ENCODE measurements at places on chromosomes 11 and 22. TPM values are rescaled to one million over a fixed set of nuclear protein-coding genes. Genes with fewer than 3 reads are reported as not detected.

E2F8 gene
- 6.6 TPM for total RNA-seq

SLC25A22 gene
- 5.4 TPM for total RNA-seq

DNA sequence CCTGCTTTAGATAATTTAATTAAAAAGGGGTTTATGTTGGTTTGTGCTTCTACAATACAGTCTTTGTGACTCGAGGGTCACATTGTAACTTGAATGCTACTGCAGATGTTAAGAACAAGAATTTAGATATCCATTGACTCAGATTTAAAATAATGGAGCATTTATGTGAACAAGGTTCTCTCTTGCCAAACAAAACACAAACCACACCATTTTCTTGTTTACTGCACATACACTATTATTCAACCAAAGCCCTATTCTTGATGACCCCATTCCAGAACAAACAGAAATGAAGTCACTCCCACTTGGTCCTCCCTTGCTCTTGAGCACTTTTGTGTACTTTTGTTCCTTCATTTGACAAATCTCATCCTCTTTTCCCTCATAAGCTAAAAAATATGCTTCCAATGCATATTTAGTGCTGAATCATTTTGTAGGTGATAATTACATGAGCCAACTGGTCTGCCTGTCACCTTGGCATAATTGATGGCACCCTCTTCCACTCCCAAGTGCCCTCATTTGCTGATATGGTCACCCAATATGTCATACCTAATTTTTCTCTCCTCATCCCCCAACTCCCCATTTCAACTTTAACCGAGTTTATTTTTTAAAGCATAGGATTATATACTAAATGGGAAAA, 2.8 kb downstream of the C11orf71 start:
- no peak for DNase-seq

OR52I2 gene
- not detected for total RNA-seq

TYR gene
- not detected for total RNA-seq

LSP1 gene
- total RNA-seq, result 13.0 TPM

GRCh38 chr11:9138612-9139579, 47.5 kb upstream of the SCUBE2 start:
- no peak for DNase-seq

GRCh38 chr11:78033040-78033439, 10.0 kb upstream of the KCTD14 start:
- DNase-seq, result no peak

TMEM179B gene
- total RNA-seq, result 33.9 TPM

MUC5AC gene
- not detected for total RNA-seq

GRCh38 chr11:26931248-26931631, 62.7 kb upstream of the FIBIN start:
- peak; percentile 54 for DNase-seq

GGT5 gene
- 10.1 TPM for total RNA-seq

DNA sequence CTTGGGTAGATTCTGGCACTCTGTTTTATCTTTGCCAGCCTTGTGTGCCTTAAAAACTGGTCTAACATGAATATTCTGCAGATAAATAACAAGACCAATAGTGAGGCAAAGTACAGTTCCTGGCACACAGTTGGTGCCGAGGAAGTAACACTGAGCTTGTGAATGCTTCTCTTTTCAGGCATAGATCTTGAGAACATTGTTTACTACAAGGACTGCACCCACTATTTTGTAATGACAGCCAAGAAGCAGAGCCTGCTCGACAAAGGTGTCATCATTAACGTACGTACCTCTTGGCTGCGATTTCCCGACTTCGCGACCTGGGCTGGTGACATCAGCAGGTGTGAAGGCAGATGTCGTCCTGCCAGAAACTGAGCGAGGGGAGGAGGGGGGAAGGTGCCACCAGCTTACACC, 105.7 kb downstream of the MICAL2 start:
- no peak for DNase-seq

DNA sequence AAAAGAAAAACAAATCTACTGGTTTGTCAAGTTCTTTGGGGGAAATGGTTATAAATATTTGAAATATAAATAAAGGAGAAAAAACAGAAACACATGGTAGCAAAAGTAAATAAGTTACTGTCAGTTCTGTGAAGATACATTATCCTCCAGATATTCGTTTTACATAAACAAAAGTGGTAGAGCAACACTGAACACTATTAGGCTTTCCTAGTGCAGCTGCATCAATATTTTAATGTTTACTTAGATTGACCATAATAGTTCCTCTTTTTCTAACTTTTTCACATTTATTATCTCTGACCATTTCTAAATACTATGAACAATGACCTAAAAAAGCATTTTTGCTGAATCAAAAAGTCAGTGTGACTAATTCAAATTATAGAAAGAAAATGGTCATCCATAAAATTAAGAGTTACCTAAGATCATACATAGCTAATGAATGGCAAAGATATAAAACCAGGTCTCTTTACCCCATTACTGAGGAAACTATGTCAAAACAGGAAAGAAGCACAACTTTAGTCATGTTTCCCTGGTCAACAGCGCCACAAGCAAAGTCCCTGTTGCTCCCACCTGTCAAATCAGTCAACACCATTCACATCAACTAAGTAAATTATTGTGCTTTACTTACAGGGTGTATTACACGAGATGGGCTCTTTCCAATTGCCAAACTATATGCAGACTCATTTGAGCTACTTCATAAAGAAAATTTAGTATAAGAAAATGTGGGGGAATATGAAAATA, 38.5 kb downstream of the SBF2 start:
- no peak for DNase-seq

CASP4 gene
- total RNA-seq, result 74.5 TPM

OR8A1 gene
- total RNA-seq, result not detected

GRCh38 chr22:33000342-33001280, 57.6 kb downstream of the SYN3 start:
- peak; percentile 54 for DNase-seq

- peak; percentile 59 for DNase-seq
Observed at GRCh38 chr22:43066134-43066533, 23.1 kb downstream of the TTLL1 start.

VSIG10L2 gene
- not detected for total RNA-seq

DNA sequence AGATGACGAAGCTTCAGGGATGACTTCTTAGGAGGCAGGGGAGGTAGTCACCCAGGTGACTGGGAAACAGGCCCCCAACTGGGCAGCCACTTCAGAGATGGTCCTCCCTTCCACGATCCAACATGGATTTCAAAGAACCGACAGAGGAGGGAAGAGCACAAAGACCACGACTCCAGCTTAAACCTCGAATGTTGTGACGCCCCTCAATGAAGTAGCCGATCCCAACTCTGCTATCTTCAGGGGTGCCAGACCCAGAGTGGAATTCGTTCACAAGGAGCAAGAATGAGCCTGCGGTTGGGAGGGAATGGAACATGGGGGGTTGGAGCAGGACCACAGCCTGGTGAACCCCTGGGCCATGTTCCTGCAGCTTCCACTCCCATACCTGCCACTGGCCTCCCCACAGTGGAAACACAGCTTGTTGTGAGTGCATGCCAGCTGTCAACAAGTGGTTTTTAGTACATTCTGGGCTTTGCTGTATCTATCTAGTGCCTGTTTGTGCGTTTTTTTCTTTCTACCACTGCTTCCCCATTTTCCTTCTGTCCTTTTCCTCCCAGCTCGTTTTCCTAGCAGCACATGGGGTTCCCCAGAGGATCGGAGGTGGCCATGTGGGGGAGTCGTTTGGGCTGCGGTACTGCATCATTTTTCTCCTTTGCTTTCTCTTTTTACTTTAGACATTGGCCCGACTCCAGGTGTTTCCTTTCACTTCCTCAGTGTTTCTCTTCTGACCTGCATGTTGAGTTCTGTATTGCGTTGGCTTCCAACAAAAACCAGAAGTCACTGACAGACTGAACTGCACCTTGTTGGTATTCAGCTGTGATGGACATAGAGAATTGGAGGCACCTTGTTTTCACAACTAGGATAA, 65.8 kb downstream of the MORC2 start:
- no peak for DNase-seq

DNA sequence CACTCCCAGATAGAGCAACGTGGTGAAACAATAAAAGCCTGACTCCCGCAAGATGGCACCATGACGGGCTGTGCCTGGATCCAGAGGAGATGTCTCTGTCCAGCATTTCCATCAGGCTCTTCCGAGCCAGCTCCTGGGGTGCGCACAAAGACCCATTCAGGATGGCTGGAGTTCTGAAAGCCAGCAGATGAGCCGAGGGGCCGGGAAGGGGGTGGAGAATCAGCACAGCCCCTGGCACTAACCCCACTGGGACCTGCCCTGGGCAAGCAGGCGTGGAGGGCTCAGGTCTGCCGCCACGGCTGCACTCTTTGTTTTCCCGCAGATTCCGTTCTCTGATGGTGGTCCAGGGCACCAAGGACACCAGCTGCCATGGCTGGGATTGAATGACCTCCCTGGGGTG, 97.2 kb upstream of the BLID start:
- peak; percentile 59 for DNase-seq
